ENCODE measurements at places on chromosomes 1 and 21. TPM values are rescaled to one million over a fixed set of nuclear protein-coding genes. Genes with fewer than 3 reads are reported as not detected.

OTUD7B gene
- 1.7 TPM for polyA plus RNA-seq

EDARADD gene
- 4.9 TPM for polyA plus RNA-seq

SH2D1B gene
- polyA plus RNA-seq, result not detected

CNR2 gene
- polyA plus RNA-seq, result 11.9 TPM

OR10X1 gene
- polyA plus RNA-seq, result not detected

NFASC gene
- 0.14 TPM for polyA plus RNA-seq

LGALS8 gene
- 19.8 TPM for polyA plus RNA-seq

TCP10L gene
- polyA plus RNA-seq, result 0.24 TPM

All from GM12878 (cell line).